Right renal cortex interstitium (tissue), 3 donors: ENCODE measurements at places on chromosomes 7 and 10.

DNA sequence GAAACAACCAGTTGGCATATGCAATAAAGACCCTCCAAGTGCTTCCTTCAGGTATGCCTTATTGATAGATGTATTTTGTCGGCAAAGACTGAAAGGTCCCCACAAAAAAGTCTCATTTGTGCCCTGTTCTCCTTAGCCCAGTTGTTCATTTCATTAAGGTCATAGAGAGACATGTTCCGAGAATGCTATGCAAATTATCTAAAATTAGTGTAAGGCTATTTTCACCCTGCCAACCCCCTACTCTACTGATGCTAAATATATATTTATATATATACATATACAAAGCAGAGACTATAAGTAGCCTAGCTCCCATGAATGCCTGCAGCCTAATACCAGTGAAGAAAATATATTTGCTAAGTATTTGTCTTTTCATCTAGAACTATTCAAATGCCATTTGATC lies 96.7 kb upstream of the ADO start:
- DNase-seq, result no peak

- DNase-seq, result no peak
Observed at GRCh38 chr10:54203401-54203800, 597.6 kb downstream of the PCDH15 start.

DNA sequence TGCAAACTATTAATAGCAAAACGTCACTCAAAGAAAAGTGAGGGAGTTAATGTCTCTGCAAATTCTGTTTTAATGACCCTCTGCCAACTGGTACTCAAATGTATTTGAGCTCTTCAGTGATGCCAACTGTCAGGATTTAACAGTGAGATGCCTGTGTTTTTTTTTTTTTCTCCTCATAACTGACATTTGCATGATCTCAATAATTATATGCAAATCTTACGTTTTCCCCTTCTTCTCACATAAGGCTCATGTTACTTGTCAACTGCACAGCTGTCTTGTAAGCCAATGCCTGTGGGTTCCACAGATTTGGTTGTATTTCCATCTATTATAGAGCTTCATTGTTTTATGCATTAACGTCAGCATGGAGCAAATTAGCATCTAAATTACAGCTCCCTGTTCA lies 38.2 kb downstream of the PPP1R3A start:
- no peak for DNase-seq

DNA sequence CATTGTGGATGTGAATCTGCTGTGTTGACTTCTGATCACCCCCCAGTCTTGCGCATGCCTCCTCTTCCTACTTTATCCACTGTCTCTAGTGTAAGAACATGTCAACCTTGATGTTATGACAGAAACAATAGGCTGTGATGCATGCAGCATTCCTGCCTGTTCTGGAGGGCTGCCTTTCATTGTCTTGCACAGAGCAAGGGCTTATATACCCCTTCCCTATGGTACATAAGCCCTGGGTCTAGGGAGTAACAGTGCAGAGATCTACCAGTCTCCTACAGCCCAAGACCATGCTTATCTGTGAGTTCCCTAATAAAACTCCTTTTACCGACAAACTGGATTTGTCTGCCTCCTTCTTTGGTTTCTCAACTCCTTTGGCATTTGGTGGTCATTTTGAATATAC lies 177.0 kb upstream of the STK17A start:
- DNase-seq, result no peak

DNA sequence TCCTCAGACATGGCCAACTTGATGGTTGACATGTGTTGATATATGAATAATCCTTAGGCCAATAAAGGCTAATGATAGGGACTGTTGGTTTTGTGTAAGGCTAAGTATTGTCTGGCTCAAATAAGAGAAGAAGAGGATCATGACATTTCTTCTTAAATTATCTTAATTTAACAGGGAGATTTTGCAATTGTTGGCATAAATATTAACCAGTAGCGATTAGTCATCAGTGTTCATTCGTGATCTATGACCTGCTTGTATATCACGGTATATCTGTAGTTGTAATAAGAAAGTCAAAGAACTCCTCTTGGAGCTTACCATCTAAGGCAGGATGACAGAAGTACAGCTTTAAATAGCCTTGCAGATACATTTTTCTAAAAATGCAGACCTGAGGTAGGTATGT lies 196.4 kb downstream of the CREB5 start:
- no peak for DNase-seq

DNA sequence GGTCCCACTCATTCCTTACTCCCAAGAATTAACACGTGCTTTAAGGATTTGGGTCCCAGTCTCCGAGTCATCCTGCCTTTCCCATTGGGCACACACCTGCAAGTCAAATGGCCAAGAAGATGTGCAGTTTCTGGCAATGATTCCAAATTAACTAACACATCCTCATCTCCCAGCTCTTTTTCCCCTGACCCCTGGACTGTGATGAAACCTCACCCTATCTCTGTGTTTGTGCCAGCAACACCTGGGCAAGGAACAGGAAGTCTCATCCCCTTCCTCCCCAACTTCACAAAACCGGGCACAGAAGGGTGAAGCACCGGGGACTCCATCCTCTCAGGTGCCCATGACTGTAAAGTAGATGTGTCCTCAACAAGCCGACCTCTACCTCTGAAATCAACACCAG lies 54.8 kb downstream of the PLXNA4 start:
- no peak for DNase-seq

DNA sequence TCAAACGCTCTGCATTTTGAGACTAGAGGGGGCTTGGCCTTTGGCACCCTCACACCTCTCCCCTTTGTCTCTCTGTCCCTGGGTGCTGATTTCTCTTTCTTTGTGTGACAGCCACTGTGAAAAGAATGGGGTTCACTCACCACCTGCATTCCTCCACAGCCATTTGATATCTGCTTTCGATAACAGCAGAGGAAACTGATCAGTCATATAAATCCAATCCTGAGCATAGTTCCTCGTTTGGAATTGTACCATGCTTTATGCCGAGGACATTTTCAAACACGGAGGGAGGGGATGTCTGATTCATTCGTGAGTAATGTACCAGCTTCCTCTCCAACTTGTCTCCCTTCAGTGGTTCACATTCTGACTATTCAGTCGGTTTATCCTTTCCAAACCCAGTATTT lies 15.8 kb downstream of the MET start:
- no peak for DNase-seq

DNA sequence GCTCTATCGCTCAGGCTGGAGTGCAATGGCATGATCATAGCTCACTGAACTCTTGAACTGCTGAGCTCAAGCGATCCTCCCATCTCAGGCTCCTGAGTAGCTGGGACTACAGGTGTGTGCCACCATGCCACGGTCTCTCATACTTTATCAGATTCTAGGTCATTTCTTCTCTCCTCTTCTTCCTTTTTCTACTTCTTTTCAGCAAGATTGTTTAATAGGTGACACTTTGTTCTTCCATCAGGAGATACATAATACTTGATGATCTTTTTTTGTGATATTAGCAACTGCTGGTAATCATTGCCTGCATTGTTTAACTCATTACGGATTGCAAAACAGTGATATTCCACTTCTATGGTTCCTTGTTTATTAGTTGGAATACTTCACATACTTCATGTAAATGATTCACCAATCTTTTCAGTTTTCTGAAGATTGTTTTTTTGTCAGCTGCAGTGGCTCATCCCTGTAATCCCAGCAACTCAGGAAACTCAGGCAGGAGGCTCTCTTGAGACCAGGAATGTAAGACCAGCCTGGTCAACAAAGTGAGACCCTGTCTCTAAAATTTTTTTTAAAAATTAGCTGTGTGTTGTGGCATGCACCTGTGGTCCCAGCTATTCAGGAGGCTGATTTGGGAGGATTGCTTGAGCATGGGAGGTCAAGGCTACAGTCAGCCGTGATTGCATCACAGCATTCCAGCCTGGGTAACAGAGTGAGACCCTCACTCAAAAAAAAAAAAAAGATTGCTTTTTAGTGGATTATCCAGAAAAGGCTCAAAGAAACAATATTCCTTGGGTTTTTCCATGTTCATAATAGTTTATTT lies 36.2 kb upstream of the CHST3 start:
- DNase-seq, result no peak

DNA sequence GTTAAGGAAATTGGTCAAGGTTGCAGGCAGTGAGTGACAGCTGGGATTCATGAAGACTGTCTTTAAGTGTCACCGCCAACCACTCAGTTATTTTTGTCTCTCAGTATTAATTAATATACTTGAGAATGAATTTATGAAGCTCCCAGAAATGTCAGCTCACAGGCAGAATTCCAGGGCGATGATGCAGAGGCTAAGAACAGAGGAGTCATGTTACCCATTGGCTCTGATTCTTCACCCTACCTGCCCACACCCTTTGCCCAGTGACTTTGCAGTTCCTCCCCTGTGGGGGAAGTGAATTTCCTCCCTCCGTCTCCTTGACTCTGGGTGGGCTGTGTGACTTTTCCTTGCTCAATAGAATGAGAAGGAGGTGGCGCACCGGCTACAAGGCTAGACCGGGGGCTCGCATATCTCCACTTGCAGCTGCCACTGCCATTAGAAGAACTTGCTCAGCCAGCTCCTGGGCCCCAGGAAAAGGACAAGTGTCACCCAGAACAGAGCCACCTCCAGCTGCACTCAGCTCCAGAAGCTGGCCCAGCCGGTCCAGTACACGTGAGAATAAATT lies 157.1 kb upstream of the PRKCQ start:
- DNase-seq, result no peak

- DNase-seq, result peak; percentile 29
Observed at GRCh38 chr10:19930936-19931893, 115.0 kb downstream of the PLXDC2 start.

GRCh38 chr7:124930655-124931597 lies 1.3 kb upstream of the POT1 start:
- DNase-seq, result no peak

DNA sequence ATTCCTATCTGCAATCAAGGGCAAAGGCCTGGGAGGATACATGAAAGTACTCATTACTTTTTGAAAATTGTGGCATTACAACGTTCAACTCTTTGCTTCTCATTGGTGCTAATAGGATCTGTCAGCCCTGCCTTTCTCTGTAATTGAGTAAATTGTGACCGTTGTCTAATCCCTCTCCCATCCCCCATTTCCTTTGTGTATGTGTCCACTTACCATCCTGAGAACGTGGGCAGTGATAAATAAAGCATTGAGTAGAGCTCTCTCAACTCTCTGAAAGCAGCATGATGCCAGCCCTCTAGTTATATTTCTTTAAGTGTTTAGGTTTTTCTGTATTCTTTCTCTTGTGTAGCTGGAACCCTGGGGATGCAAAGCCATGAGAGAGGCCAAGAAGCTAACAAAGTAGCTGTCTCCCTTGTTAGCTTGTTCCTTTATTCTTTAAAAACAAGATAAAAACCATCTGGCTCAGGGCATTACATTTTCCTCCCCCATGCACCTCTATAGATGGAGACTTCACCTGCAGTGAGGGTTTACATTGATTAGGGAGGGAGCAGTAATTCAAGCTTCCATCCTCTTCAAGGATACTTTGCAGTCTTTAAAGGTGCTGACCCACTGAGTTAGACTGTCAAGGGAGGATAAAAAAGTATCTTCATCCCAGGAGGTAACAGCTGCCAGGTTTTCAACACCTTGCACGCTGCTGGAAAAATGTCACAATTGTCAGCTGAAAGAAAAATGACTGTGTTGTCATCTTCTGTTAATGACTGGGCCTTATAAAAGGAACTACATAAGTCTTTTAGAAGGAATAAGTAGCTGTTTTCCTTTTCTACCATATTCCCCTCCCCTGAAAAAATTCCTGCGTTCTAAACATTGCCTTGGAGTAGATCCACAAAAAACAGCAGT lies 112.3 kb downstream of the BTRC start:
- no peak for DNase-seq

DNA sequence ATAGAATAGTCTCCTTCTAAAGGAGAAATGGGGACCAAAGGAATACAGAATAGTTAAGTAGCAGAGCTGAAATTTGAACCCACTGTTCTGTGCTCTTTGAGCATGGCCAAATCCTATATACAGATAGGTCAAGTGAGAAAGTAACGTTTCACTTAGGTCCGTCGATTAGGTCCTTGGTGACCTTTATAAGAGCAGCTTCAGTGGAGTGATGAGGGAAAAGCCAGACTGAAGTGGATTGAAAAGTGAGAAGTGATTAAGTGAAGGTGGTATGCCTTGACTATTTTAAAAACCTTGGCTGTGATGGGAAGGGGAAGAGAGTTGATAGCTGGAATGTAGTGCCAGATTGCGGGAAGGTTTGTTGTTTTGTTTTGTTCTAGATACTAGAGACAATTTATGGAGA lies 10.6 kb upstream of the LSMEM1 start:
- no peak for DNase-seq

- DNase-seq, result no peak
Observed at GRCh38 chr10:68348265-68348741, 15.6 kb upstream of the PBLD start.

- DNase-seq, result no peak
Observed at GRCh38 chr10:89887830-89888229, 186.4 kb downstream of the KIF20B start.

- no peak for DNase-seq
Observed at GRCh38 chr7:133805426-133805825, 321.7 kb upstream of the LRGUK start.

DNA sequence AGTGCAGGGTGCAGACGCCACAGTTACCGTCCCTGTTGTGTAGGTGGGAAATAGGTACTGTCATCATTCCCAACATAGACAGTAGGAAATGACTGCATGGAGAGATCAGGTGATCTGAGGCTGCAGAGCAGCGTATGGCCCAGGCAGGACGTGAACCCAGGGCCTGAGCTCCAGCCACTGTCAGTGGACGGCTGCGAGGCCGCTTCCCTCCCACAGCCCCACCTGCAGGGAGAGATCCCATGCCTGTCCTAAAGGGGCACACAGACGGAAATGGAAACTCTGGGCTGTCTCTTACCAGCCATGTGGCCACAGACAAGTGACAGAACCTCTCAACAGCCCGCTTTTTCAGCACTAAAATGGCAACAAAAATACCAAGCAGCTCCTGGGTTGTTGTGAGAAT lies 44.5 kb upstream of the MNX1 start:
- DNase-seq, result no peak

DNA sequence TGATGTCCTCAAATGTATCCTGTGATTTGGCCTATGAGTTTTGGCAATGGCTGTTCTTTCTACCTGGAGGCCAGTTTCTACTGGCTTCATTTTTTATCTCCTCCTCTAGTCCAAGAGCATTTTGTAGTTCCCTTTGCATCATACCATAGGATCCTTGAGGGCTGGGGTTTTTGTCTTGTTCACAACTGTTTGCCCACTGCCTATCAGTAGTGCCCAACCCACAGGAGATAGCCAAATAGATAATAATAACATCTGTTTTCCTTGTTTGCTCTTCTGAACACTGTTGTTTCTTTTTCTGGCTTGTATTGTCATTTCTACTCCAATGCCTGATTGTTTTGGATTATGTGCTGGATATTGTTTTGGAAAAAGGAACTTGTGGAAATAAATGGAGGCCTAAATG lies 3.4 kb downstream of the CDK1 start:
- no peak for DNase-seq

DNA sequence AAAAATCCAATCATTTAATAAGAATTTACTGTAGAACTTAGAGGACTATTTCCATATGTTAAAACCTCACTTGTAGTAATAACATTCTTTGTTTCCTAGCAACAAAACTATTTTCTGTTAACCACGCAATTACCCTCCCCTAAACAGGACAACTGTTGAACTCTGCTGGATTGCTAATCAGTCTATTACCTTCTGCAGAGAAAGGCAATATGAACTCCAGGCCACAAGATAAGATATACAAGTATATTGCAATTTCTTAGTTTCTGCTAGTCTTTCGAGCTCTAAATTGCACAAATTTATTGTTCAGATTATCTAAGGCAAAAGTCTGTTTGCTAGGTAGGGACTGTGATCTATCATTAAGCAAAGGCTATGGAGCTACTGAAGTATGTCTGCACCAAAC lies 920.1 kb upstream of the LRRN3 start:
- DNase-seq, result no peak
